NCI-H1417 treated with DMSO at 0.1 percent for 48 hours (cell line): ENCODE measurements at places on chromosomes 13 and 19.

GRCh38 chr13:111999352-111999751 is 67.6 kb upstream of the SOX1 start:
- DNase-seq: no peak

DNA sequence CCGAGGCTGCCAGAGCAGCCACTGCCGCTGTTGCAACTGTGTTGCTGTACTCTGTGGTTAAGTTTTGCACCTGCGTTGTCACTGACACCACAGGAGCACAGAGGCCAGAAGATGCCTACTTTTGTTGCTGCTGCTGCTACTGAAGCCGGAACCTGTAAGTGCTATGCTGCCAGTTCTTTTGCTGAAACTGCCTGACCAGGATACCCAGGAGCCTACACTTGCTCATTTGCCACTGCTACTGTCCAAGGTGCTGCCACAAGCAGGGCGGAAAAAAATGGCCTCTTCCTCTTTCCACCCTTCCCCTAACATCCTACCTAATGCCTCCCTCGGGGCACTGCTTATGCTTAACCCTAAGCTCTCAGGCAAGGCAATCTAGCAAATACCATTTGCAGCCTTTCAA is 29.0 kb upstream of the NBEA start:
- DNase-seq: no peak

- no peak for DNase-seq
These were observed 26.3 kb upstream of the KLF2 start for GRCh38 chr19:16298334-16298733.

GRCh38 chr13:74061926-74062595 is 72.1 kb downstream of the KLF12 start:
- no peak for DNase-seq

GRCh38 chr19:1942078-1942933 is 1.3 kb downstream of the CSNK1G2 start:
- no peak for DNase-seq

- no peak for DNase-seq
These were observed 174.4 kb downstream of the SLC7A1 start for GRCh38 chr13:29421118-29421517.

GRCh38 chr13:40247845-40248244 is 418.6 kb downstream of the FOXO1 start:
- DNase-seq: no peak

GRCh38 chr13:113026391-113026910 is 57.4 kb downstream of the MCF2L start:
- DNase-seq: no peak

DNA sequence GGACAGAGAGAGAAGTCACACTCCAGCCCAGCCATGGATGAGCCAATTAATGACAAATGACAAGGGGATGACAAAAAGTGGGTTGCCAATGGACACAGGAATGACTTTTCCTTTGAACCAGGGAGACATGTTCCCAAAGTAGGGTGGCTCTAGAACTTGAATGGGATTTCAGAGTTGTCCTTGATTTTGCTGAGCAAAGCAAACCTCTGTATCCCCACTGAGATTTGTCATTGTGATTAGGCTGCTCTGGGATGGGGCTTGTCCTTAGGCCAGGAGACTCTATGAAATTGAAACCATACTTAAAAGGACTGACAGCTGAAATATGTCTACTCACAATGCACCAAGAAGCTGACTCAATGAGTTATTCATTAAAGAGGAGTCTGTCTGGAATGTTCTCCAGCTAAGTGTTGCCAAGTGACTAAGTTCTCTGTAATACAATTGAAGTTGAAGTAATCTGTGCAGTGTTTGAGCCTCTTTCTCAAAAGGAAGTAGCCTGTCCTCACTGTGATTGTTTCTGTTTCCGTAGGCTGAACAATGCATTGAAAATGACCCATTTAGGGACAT is 69.0 kb upstream of the PCDH9 start:
- DNase-seq: no peak

DNA sequence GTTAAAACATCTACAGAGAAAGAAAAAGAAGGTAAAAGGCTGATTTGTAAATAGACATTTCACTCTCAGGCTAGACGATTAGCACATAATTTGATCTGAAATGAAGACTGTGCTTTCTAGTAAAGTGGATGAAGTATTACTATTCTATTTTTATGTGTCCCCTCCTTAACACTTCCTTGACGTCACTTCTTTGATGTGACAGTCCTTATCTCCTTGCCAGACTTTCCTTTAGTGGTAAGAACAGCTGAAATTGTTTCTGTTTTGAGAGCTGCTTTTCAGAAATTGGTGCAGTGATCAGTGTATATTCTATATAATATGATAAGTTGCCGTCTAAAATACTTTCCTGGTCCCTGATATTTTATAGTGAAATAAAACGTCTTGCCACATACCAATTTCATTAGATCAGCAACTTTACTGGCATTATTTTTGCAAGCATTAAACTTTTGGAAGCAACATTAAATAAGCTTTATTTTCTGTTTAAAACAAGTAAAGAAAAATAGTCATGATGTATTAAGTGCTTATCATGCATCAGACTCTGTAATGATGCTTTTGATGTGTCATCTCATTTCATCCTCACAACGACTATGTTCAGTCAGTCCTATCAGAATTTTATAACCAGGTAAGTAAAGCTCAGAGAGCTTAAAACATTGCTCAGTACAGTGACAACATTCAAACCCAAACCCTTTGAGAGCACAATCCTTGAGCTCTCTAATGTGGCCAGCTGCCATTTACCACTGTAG is 210.3 kb upstream of the PCDH9 start:
- no peak for DNase-seq

DNA sequence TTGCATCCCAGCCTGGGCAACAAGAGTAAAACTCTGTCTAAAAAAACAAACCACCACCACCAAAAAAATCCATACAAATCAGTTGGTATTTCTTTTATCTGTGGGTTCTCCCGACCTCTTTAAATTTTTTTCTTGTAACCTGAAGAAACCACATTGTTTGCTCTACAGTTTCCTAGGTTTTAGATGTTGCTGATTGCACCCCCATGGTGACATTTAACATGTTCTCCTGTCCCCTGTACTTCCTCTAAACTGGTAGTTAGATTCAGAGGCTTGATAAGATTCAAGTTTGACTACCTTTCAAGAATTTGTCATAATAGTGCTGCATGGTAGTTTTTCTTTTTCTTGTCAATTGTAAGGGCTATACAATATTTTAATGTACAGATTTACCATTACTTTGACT is 24.0 kb downstream of the ALG5 start:
- DNase-seq: no peak
